ENCODE measurements at places on chromosomes 6 and 20.

- DNase-seq, result no peak
These were observed 57.0 kb upstream of the AIG1 start for GRCh38 chr6:143003676-143004075.

- DNase-seq, result no peak
These were observed 328.6 kb upstream of the PLCB4 start for GRCh38 chr20:8740265-8740664.

GRCh38 chr20:62808211-62808865 is 3.7 kb downstream of the OGFR start:
- DNase-seq, result peak; percentile 76

DNA sequence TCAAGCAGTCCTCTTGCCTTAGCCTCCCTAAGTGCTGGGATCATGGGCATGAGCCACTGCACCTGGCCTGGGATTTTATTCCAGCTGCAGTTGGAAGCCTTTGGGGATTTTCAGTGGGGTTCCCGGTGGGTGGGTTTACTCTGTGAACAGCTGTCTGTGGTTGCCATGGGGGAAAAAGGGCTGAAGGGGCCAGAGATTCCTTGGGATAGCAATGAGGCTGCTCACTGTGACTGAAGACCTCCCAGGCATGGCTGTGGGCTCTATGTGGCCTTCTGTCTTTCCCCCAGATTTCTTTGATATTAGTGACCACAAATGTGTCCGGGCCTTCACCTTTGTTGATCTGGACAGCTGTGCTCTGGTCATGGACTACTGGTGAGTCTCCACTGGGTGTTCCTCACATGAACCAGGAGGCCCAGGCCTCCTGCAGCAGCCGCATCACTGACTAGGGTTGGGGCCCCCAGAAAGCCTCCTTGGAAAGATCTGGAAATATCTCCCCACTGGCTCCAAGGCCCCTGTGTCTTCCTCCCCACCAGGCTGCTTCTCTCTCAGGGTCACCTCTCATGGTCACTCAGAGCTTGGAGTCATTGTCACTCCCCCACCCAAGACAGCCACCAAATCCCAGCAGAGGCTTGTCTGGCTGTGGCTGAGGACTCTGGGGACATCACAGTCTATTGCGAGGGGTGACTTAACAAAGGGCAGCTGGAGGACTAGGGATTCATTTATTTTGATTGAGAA is 33.4 kb downstream of the EFCAB8 start:
- no peak for DNase-seq

DNA sequence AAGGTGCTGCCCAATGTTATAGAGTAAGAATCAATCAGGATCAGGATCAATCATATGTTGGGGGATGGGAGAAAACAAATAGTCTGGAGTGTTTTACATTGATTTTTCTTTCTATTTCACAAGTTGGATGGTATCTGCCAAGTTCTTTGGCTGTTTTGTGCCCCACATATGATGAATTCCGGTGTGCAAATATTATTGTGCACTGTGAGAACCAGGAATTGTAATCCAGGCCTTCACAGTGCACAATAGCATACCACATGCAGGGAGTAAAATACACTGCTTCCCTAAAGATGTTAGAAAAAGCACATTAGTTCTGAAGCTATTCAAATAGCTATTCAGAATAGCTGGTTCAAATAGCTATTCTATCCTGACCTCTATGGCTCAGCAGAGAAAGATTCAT is 133.7 kb downstream of the LCA5 start:
- no peak for DNase-seq

DNA sequence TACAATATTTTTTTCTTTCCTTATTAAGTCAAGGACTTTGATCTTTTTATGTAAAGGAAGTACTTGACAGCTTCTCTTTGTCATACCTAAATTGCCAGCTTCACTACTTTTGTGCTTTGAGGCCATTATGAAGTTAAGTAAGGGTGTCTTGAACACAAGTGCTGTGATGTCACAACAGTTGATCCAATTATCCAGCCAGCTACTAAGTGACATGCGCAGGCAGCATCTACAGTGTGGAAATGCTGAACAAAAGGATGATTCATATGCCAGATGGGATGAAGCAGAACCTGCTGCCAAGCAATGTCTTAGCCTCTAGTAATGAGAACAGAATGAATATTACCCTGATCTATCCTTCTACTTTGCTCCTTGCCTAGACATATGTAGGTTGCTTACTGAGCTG is 68.3 kb upstream of the TMEM244 start:
- DNase-seq, result no peak

DNA sequence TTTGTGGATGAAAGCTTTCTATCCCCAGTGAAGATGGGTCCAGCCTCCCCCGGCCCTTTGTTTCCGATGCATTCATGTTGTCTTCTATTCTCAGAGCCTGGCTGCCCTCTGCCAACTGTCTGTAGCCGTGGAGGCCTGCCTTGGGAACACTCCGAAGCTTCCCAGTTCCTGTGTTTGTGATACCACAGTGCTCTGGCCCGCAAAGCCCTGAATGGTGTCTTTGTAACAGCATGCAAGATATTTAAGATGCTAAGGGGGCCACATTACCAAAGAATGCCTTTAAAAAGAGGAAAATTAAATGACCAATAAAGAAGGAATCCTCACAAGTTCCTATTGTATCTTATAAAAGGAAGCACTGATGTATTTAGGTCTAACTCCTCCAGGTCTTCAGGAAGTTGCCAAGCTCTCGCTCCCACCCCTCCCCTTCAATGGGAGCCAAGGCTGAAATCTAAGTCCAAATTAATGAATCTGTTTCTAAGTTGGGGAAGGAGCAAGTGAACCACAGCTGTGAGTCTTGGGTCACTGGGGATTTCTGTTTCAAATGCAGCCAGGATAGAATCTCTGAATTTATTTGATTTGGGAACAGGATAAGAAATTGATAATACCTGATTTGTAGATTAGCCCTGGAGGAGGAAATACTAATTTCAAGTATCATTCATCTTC is 596.1 kb downstream of the QKI start:
- DNase-seq, result no peak

GRCh38 chr6:123909989-123910388 is 106.3 kb downstream of the NKAIN2 start:
- no peak for DNase-seq

GRCh38 chr6:114172576-114173260 is 170.1 kb downstream of the HS3ST5 start:
- no peak for DNase-seq

DNA sequence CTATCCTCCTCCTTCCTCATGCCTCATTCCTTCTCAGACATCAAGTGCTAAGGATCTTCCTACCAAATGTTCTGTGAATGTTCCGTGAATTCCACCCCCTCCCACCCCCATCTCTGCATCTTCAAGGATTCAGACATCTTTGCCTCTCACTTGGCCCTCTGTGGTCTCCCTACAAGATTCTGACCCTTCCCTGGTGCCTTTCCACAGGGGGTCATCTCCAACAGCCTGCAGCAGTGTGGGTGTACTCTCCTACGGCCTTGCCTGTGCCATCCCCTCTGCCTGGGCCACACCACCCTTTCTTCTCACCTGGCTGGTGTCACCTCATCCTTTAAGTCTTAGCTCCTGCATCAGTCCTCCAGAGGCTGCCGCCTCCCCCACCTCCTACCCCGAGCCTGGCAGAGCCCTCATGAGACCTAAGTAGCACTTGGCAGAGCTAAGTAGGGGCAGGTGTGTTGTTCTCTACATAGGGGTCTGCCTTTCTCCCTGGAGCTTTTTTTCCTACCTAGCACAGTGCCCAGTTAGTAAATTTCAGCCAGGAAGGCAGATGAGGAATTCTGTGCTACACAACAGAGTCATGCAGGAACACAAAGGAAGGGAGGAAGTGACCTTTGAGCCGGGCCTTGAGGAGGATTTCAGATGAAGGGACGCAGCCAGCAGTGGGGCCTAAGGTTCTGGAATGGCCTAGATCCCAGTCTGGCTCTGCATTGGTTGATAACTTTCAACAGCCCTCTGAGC is 43.1 kb downstream of the TM9SF4 start:
- DNase-seq, result no peak

GRCh38 chr6:20763296-20763695 is 229.0 kb downstream of the CDKAL1 start:
- no peak for DNase-seq

- DNase-seq, result no peak
These were observed 36.9 kb upstream of the SLCO4A1 start for GRCh38 chr20:62605236-62605943.

GRCh38 chr6:168166627-168167026 is 87.6 kb upstream of the FRMD1 start:
- no peak for DNase-seq

DNA sequence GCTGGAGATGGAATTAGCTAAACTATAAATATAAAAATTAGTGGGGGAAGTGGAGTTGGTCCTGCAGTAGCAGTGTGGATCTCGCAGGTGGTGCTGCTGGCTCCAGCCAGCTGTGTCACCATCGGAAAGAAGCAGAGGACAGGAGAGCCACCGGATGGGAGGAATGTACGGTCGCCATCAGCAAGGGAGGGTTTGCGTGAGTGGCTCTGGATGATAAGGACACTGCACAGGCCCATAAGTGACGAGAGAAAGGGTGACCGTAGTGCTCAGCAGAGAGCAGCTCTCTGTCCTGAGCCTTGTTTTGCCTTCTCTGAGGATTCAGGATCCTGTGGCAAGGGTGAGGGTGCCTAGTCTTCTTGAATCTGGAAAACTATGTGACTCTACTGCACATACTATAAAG is 378.7 kb downstream of the ZFAND3 start:
- DNase-seq, result no peak

- no peak for DNase-seq
These were observed 166.6 kb upstream of the MARCKS start for GRCh38 chr6:113690281-113691259.

GRCh38 chr20:20327746-20328145 is 40.2 kb upstream of the INSM1 start:
- no peak for DNase-seq

DNA sequence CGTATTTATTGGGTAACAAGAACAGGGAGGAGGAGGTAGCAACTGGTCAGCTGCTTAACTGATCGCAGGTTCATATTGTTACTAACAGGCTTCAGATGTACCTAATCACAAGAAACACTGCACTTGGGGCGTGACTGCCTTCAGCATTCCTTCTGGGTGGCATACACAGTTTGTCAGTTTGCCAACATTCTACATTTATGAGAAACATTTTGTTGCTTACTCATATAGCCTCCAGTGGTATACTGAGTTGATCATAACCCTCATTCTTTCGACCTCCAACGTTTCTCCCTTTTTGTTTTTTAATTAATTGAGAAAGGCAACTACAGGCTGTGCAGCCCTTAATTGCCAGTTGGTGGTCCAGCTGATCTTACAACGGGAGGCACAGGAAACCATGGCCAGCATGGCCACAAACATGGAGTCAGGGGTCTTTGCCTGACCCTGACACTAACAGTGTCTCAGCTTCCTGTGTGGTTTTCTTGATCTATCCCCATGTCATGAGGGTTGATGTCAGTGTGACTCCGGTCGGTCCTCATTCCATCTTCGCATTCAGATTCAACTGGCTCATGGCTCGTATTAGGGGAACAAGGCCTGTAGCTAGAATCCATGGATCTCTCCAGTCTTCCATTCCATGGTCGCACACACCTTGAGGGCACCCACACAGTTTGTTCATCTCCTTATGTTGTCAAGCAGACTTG is 9.4 kb downstream of the EPB41L2 start:
- no peak for DNase-seq

DNA sequence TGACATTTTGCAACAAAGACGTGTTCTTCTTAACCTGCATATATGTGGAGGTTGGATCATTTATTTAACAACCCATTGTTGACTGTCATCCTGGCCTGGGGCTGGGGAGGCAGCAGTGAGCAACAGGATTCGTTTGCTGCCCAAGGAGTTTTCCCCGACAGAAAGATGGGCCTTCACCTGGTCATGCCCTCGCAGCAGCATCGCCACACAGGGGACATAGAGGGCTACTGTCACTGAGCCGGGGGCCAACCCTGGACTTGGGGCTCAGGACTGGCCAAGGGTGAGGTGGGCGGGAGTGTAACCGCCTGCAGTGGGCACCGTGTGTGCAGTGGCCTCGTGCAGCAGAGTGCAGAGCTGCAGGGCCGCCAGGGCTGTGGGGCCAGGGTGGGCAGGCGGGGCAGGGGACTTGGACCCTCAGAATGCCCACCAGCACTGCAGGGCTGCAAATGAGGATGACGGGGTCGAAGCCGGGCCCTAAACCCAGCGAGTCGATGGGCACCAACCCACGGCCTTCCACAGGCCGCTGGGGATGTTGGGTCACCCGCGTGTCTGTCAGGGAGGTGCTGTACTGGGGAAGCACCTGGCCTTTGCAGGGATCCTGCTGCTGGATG is 11.8 kb downstream of the DUSP22 start:
- no peak for DNase-seq

DNA sequence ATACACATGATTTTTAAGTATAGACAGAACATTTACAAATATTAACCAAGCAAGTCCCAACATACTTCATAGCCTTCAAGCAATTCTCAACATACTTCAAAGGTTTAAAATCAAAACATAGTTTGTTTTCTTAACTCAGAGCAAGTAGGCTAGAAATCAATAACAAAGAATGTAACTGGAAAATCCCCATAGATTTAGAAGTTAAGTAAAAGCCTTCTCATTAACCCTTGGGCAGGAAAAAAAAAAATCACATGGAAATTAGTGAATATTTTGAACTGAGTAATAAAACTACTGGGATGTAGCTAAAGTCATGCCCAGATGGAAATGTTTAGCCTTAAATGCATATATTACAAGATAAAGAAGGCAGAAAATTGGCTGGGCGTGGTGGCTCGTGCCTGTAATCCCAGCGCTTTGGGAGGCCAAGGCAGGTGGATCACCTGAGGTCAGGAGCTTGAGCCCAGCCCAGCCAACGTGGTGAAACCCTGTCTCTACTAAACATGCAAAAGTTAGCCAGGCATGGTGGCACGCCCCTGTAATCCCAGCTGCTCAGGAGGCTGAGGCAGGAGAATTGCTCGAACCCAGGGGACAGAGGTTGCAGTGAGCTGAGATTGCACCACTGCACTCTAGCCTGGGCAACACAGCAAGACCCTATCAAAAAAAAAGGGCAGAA is 316.1 kb downstream of the TAF4 start:
- no peak for DNase-seq

GRCh38 chr6:16925461-16925860 is 164.2 kb upstream of the ATXN1 start:
- no peak for DNase-seq

Data from progenitor cell of endocrine pancreas (in vitro differentiated cells).